ENCODE measurements at places on chromosomes 11 and 22. TPM values are rescaled to one million over a fixed set of nuclear protein-coding genes. Genes with fewer than 3 reads are reported as not detected.
A peak's percentile ranks its signal among the peaks of the same experiment; 100 is the strongest.

GRCh38 chr11:34344410-34344767, 13.4 kb downstream of the ABTB2 start:
- H3K4me1 ChIP-seq = peaks cover 18% of the 10 kb centered on the region
- H3K36me3 ChIP-seq = no peaks in the 10 kb centered on the region
- H3K27ac ChIP-seq = no peak overlapping the region
- peaks cover 5% of the 10 kb centered on the region for H3K27me3 ChIP-seq

- H3K36me3 ChIP-seq = no peaks in the 10 kb centered on the region
- H3K27me3 ChIP-seq = peaks cover 13% of the 10 kb centered on the region
- no peak overlapping the region for H3K27ac ChIP-seq
- DNase-seq = no peak
- H3K4me3 ChIP-seq = no peak overlapping the region
- H3K4me1 ChIP-seq = peaks cover 18% of the 10 kb centered on the region
Observed at GRCh38 chr11:126165311-126165720, 46.1 kb downstream of the RPUSD4 start.

DNA sequence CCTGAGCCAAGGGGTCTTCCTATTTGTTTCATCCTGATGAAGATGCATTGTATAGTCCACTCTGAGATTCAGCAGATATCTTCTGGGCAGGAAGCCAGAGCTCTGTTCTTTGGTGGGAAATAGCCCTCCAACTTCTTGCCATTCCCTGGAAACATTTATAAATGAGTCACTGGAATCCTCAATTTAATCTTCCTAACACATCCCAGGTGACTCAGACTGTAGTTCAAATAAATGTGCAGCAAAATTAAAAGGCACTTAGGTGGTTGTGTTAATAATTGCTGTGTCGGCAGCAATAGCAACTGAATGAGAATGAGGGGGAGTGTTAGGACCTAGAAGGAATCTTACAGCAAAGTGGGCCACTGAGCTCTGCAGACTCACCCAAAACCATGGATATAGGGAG, 108.6 kb downstream of the INSC start:
- H3K4me1 ChIP-seq = peaks cover 5% of the 10 kb centered on the region
- H3K4me3 ChIP-seq = no peak overlapping the region
- no peaks in the 10 kb centered on the region for H3K36me3 ChIP-seq
- H3K27me3 ChIP-seq = no peaks in the 10 kb centered on the region
- no peak for DNase-seq

DNA sequence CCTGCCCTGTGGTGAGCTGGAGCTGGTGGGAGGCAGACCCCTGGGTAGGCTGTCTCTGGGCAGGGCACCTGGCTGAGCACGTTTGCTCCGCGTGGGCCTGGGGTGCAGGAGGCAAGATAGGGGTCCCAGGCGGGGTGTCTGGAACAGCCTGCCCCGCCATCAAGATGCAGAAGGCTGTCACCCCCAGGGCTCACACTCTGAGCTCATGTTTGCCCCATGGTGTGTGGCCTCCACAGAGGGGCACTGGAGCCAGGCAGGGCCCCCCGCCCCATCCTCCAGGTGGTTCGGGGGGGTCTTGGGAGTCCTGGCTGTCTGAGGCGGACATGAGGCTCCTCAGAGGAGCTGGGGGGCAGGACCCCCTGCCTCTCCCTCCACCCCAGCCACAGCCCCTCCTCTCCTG, 28.9 kb upstream of the CARS1 start:
- no peaks in the 10 kb centered on the region for H3K4me1 ChIP-seq
- H3K27me3 ChIP-seq = peaks cover 11% of the 10 kb centered on the region
- H3K27ac ChIP-seq = no peak overlapping the region
- H3K36me3 ChIP-seq = no peaks in the 10 kb centered on the region

- H3K27me3 ChIP-seq = no peaks in the 10 kb centered on the region
- DNase-seq = no peak
- H3K36me3 ChIP-seq = peaks cover 5% of the 10 kb centered on the region
- no peak overlapping the region for H3K4me3 ChIP-seq
- peaks cover 4% of the 10 kb centered on the region for H3K4me1 ChIP-seq
- peak overlapping the region; percentile 48 for H3K27ac ChIP-seq
Observed at GRCh38 chr11:60899046-60899936, 7.1 kb downstream of the PRPF19 start.

- DNase-seq = no peak
- peaks cover 2% of the 10 kb centered on the region for H3K27me3 ChIP-seq
- no peak overlapping the region for H3K4me3 ChIP-seq
Observed at GRCh38 chr11:43723617-43724016, 43.1 kb downstream of the HSD17B12 start.

The SCN2B gene
- total RNA-seq = 0.39 TPM

The C11orf87 gene
- 0.27 TPM for total RNA-seq

The ALDH3B2 gene
- not detected for total RNA-seq

The PLAAT3 gene
- 43.6 TPM for total RNA-seq

The CRYBA4 gene
- not detected for total RNA-seq

The CRYBB2 gene
- total RNA-seq = not detected
